T-helper 1 cell (primary cell): ENCODE measurements at places on chromosomes 4 and X.

DNA sequence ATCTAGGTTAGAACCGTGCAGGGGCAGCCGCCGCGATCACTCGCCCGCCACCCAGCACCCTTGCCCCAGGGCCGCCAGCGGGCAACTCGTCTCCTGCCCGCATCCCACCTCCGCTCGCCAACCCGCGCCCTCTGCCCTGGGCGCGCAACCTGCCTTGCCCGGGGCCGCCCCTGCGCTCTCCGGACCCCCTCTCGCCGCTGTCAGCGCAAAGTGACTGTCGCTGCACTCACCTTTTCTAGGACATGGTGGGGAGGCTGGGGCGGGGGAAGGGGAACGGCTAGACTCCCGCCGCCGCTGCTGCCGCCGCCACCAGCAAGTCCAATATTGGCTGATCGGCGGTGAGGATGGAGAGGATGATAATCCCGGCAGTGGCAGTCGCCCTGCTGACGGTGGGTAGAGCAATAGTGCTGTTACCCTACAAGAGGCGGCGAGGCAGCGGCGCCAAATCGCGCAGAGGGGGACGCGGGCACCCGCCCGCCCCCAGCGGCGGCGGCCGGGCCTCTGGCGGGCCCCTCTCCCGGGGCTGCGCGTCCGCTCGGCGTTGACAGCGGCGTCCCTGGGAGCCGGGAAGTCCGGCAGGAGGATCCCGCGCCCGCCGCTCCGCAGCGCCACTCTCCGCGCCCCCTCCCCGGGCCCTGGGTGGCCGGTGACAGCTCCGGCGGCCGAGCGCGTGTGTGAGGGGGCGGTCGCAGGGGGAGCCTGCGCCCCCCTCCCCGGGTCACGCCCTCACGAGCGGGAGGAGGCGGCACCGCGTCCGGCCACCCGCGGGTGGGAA is 2.3 kb upstream of the NR3C2 start:
- DNase-seq: peak; percentile 32

GRCh38 chr4:26857278-26858034 is 3.2 kb upstream of the STIM2 start:
- DNase-seq: peak; percentile 92

- no peak for DNase-seq
Measured at GRCh38 chrX:113558576-113558975, 717.9 kb upstream of the AMOT start.

GRCh38 chrX:71636438-71637252 is 18.3 kb upstream of the CXCR3 start:
- no peak for DNase-seq

GRCh38 chr4:136731025-136731424 is 801.3 kb downstream of the PCDH18 start:
- no peak for DNase-seq

GRCh38 chrX:66632473-66632872 is 6.4 kb downstream of the EDA2R start:
- no peak for DNase-seq

DNA sequence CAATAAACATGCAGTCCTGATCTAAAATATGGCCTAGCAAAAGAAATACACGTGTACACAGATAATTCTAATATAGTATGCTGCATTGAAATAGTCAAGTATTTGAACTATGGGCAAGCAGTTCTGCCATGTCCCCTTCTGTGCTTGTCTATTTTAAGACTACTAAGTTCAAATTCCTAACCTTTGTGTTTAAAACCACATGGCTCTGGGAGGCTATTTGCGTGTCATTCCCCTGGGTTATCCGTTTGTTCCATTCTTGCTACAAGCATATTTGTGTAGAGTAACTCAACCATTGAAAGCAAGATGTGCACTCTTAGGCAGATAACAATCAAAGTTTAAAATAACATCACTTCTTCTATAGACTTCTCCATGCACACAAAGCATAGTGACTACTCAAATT is 25.4 kb upstream of the TBC1D1 start:
- DNase-seq: no peak

GRCh38 chr4:120445186-120445585 is 378.5 kb upstream of the MAD2L1 start:
- no peak for DNase-seq

DNA sequence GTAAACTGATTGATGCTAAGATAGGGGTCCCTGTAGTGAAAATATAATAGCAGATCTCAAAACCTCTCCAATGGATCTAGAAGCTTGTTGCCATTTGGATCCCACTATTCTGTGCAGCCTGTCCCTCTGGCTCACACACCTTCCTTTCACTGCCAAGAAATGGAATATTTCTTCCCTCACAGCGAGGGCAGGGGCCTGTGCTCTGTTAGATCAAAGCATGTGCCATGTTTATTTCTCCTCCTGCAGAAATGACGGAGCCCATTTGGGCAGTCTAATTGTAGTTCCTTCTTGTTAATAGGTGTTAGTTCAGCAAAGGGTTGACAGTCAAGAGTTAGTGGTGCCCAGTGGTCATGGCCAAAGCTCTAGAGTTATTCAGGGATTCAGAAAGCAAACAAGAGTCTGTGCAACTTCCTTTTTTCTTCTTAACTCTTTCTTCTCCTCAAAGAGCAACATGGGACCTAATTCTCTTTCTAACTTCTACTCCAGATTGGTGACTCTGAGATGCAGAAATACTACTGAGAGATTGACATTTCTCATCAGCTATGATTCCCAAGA is 106.8 kb downstream of the STOX2 start:
- DNase-seq: no peak

- no peak for DNase-seq
Measured at GRCh38 chrX:37875675-37876074, 28.3 kb upstream of the DYNLT3 start.

DNA sequence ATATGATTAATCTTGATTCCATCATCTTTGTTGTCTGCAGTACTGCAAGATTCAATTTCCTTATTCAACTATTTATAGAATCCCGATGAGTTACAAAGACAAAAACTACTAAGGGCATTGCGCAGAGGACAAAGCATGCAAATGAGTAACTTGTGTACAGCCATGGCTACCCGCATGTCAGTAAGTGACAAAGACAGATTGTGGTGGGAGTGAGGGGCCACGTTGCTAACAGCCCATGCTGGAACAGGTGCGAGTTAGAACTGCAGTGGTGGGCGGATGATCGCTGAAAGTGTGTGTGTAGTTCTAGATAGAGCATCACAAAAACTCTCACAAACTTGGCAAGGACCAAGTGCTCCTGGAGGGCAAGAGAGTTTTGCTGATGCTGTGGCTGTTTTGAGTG is 49.5 kb downstream of the ACOX3 start:
- no peak for DNase-seq

DNA sequence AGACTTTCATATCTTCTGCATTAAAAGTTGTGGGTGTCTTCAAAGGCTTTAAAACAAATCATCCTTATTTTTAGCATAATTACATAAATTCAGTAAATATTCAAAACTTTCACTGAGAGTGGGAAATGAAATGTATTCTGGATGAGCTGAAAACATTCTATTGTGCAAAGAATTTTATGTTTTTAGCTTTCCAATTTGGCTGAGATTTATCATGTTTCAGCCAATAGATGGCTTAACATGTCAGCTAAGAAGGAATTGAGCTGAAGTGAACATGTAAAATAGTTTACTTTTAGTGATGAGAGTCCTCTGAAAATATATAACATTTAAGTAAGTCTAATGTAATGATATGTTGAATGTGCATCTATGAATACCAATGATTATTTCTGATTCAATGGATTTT is 213.5 kb upstream of the GIMD1 start:
- no peak for DNase-seq

GRCh38 chr4:69524706-69525105 is 29.0 kb upstream of the UGT2B4 start:
- DNase-seq: no peak

GRCh38 chr4:62080431-62080830 is 880.3 kb downstream of the ADGRL3 start:
- no peak for DNase-seq

DNA sequence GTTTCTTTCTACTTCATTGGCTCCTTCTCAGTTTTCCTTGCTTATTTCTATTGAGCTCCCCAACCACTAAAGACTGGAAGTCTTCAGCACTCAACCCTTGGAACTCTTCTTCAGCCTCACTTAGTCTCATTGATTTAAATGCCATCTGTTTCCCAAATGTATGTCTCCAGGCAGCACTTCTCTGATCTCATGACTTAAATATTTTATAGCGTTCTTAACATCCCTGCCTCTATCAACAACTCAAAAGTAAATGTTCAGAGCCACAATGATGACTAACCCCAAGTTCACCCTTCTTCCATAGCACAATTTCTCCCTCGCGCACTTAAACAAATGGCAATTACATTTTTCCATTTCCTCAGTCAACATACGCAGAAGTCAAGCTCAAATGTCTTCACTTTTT is 1393.3 kb downstream of the ARAP2 start:
- DNase-seq: no peak

- no peak for DNase-seq
Measured at GRCh38 chr4:104475652-104476051, 19.0 kb downstream of the CXXC4 start.

GRCh38 chrX:53356186-53356585 is 66.3 kb downstream of the SMC1A start:
- DNase-seq: no peak

GRCh38 chrX:129940721-129941120 is 34.8 kb downstream of the UTP14A start:
- no peak for DNase-seq

DNA sequence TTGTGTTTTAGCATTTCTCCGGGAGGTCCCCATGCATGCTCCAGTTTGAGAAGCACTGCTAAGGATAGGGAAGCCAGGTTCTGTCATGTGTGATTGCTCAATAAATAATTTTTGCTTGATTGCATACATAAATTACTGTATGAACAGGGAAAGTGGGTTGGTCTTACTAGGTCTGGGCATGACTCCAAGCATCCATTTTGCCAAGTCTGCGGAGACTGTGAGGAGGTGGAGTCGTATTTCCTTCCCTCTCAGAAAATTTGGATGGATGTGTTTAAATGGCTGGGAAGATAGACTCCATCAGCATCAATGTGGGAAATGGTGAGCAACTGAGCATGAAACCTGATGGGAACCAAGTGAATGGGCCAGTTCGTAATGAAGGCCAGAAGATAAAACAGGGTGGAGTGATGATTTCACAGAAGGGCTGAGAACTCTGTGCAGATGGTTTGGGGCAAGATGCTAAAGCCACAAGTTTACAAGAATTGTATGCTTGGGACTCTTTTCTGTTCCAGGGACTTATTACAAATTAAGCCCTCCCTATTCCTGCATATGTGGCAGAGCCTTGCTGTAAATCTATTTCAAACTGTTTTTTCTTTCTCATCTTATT is 84.1 kb downstream of the NHS start:
- DNase-seq: no peak

DNA sequence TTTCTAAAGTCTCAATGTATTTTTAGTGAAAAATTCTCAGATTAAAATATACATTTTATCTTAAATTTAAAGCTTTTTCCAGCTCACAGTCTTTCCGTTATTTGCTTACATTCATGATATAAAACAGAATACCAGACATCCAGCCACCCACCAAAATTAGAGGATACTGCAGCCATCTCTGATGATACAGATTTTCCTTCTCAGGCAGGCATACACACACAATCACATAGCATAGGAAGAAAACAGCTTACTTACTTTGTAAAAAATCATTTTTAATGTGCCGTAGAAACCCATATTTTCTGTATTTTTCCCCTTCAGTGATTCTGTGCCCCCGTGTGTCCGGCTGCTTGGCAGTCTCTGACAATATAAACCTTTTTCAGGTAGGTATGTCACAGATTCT is 183.7 kb downstream of the FBXW7 start:
- no peak for DNase-seq

GRCh38 chr4:182918044-182918607 is 940 bp upstream of the DCTD start:
- no peak for DNase-seq

GRCh38 chrX:96102997-96103396 is 581.6 kb upstream of the DIAPH2 start:
- DNase-seq: no peak

DNA sequence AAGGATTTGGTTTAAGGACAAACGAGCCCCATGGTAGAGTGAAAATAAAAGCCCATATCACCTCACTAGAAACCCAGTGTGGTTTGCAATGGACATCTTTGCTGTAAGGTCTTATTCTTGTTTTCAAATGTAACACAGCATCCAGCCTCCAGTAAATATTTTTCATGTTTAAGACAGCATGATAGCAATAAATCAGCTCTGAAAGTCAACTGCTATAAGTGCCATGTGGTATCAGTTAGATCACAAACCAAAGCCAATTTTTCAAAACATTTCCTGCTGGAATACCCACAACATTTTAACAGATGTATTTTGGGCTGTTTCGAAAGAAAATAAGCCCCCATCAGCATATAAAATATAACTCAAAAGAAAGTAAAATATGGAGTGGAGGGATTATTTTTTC is 24.0 kb upstream of the SCML1 start:
- DNase-seq: no peak

DNA sequence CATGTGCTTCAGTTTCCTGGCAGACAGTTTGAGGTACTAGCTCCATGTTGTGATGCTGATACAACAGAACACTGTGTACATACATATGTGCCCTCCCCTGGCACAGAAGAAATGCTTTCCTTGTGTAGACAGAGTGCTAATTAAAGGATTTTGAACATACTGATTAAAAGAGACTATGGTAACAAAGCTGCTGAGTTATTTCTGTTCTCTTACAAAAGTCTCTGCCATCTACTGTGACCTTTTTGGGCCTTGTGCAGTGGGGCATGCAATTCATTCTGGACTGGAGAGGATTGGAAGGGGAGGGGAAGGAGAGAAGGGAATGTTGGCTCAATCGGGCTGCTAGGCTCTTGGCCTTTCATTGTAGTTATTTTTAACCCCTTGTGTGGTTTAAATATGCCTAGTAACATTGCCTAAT is 6.0 kb downstream of the PDLIM5 start:
- no peak for DNase-seq

DNA sequence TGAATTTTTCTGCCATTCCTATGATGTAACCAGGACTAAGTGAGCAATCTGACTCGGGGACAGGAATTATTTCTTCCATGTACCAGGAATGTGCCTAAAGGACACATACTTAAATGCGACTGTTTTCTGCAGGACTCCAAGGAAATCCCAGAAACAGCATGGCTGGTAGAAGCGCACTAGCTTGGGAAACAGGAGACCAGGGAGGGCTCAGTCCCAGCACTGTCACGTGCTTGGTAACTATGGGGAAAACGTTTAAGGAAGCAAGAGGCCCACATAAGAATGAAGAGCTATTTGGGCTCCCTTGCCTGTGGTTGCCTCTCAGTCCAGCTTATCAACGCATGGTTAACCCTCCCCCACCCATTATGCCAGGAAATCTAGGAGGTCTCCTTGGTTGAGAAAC is 19.6 kb downstream of the MPP1 start:
- no peak for DNase-seq

GRCh38 chr4:153781717-153782416 is 7.0 kb downstream of the SFRP2 start:
- DNase-seq: no peak
